Pons (tissue), 1 donor: ENCODE measurements at places on chromosomes 7 and 10.

DNA sequence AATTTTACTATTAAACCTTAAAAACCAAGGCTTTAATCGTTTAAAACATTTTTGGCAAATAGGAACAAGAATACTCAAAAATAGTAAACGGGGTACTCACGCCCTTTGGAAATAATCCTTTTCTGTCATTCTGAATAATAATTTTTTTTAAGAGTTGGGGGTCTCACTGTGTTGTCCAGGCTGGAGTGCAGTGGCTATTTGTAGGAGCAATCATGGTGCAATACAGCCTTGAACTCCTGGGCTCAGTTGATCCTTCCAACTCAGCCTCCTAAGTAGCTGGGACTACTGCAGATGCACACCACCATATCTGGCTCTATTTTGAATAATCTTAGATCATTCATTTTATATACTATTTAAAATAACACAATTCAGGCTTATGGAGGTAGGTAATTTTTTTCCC is 24.9 kb downstream of the LUC7L2 start:
- no peak for DNase-seq

DNA sequence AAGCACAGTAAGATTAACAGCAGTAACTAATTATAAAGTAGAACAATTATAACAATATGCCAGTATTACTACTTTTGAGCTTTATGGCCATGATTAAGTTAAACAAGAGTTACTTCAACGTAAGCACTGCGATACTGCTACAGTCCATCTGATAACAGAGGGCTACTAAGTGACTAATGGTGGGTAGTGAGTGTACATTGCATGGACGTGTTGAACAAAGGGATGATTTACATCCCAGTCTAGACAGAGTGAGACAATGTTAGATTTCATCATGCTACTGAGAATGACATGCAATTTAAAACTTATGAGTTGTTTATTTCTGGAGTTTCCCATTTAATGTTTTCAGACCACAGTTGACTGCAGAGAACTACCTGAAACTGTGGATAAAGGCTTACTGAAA is 45.6 kb downstream of the TPST1 start:
- no peak for DNase-seq

DNA sequence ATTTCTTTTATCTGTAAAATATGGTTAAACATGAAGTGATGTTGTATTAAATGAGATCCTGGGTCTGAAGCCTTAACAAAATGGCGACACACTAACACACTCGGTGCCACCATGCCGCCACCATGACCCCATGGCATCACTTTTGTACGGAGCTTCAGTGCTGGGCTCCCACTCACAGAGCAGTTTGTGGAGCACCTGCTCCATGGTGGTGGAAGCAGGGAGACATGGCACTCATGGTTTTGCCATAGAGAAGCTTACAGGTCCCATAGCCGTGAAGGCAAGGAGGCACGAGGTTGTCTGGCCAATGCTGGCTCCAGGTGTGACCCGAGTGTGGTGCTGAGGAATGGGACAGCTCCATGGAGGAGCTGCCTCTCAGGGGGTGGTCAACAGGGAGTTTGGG is 63.5 kb upstream of the EN2 start:
- no peak for DNase-seq

- DNase-seq: peak; percentile 5
Measured at GRCh38 chr10:117175215-117175900, 21.9 kb upstream of the KCNK18 start.

DNA sequence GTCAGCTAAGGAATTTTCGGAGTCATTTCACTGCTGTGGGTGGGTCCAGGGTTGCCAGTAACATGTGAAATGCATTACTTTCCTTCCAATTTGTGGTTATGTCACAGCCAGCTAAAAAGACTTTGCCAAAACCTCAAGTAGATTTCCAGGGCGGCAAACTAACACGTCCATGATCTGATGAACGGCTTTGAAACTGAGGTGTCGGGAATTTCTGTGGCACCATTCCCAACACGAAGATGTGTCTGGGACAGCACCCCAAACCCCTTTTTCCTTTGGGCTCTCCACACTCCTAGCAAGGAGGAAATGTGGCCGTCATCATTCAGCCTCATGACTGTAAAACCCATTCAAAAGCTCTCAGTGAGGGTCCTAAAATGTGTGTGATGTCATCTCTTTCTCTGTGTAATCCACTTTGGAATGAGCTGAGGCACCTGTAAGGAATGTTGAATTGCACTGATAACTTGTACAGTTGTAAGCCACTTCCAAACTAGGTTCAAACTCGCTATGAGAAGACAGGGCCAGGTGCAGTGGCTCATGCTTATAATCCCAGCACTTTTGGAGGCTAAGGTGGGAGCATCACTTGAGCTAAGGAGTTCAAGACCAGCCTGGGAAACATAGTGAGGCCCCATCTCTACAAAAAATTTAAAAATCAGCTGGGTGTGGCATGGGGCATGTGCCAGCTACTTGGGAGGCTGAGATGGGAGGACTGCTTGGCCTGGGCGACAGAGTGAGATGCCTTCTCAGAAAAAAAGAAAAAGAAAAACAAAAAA is 146.1 kb upstream of the FRMD4A start:
- DNase-seq: no peak

GRCh38 chr7:146249272-146249671 is 132.7 kb downstream of the CNTNAP2 start:
- DNase-seq: no peak

GRCh38 chr10:50508315-50509051 is 115.3 kb downstream of the SGMS1 start:
- DNase-seq: no peak

GRCh38 chr7:49773218-49773935 is at the start of gene VWC2:
Gene VWC2, plus strand, starts transcription at chr7:49773638. Its CDS starts 1,798 bp downstream, at chr7:49775436.
- DNase-seq: no peak

- peak; percentile 15 for DNase-seq
Measured at GRCh38 chr7:134660242-134660785, 13.7 kb downstream of the BPGM start.

- no peak for DNase-seq
Measured at GRCh38 chr10:21166557-21167287, 269.6 kb upstream of the NEBL start.

GRCh38 chr7:111517549-111517951 is 44.7 kb downstream of the IMMP2L start:
- no peak for DNase-seq

GRCh38 chr7:131409129-131409766 is 81.6 kb downstream of the MKLN1 start:
- no peak for DNase-seq

DNA sequence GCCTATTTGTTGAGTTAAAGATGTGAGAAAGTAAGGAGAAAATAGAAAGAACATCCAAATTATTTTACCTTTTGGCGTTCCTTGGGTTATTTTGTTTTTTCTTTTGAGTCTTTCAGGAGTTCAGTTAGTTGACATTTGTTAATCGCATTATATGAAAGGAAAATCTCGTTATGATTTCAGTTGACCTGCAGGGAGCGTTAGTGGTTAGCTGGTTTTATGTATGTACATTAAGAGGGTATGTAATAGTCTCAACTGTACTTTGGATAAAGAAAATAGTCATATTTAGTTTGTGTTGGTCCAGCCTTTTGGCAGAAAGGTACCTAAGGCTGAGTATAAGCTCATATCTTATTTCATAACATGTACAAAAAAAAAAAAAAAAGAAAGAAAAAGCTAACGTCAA is 4.0 kb downstream of the BMPER start:
- DNase-seq: no peak

GRCh38 chr7:78563191-78563590 is 764.6 kb downstream of the PHTF2 start:
- DNase-seq: no peak

GRCh38 chr10:103449208-103450144 is 2.7 kb downstream of the CALHM2 start:
- no peak for DNase-seq

GRCh38 chr10:2214805-2215204 is 477.5 kb upstream of the ADARB2 start:
- DNase-seq: no peak

DNA sequence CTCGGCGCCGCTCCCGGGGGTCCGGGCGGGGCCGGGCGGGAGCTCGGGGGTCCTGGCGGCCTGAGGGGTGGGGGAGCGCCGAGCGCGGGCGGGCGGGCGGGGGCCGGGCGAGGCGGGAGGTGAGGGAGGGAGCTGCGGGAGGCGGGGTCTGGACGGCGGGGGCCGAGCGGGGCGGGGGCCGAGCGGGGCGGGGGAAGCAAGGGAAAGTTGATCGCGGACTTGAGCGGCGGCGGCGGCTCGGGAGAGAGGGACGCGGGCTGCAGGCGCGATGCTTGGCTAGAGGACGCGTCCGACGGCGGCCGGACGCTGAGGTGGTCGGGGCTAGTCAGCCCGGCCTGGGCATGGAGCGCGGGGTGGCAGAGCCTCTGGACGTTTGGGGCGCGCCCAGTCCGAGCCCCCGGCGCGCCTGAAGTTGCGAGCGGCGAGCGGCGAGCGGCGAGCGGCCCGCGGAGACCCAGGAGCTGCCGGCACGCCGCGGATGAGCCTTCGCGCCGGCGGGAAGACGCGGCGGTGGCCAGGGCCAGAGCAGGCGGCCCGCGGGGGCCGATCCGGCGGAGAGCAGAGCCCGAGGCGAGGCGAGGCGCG is at the start of gene CDH23:
CDH23 (plus strand) TSS at position 210 of the 585 bp plus-strand sequence. CDS start 42,912 bp downstream, outside the sequence.
- no peak for DNase-seq

DNA sequence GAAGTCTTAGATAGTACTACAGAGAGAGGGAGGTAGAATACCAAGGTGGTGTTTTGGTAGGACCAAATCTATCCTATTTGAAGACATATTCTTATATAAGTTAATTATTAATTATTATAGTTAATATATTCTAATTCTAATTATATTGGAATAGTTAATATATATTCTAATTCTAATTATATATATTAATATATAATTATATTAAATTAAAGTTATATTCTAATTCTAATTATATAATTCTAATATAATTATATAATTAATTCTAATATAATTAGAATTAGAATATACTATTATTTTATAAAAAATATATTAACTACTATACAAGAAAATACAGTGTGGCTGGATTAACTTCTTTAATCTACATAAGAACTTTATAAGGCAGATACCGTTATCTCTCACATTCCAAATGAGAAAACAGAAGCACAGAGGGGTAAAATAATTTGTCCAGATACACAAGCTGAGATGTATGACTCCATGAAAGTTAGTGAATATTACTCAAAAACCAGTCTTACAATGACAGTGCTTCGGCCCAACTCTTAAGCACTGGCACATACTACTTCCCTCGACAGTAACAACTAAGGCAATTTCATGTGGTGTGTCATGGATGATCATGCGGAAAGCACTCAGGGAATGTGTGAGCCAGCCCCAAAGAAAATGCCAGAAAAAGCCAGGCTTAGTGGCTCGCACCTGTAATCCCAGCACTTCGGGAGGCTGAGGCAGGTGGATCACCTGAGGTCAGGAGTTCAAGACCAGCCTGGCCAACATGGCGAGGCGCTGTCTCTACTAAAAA is 42.6 kb downstream of the TYW1B start:
- DNase-seq: no peak

GRCh38 chr7:7911369-7912123 is 57.0 kb upstream of the GLCCI1 start:
- no peak for DNase-seq

DNA sequence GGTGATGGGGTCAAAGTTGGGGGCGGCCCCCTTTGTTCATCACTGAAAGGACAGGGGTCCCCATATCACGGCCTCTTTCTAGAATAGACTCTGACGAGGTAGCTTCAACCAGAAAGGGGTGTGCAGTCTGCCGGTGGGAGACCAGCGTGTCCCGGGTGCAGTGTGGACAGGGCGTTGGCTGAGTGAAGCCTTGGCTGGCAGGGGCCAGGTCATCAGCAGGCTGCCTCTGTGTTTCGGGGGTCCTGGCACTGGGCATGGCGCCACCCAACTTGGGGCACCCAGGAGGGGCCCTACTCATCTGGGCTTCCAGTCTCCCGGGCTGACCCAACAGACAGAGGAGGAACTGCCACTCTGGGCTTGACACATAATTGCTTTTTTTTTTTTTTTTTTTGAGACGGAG is 3.5 kb upstream of the AMZ1 start:
- no peak for DNase-seq

DNA sequence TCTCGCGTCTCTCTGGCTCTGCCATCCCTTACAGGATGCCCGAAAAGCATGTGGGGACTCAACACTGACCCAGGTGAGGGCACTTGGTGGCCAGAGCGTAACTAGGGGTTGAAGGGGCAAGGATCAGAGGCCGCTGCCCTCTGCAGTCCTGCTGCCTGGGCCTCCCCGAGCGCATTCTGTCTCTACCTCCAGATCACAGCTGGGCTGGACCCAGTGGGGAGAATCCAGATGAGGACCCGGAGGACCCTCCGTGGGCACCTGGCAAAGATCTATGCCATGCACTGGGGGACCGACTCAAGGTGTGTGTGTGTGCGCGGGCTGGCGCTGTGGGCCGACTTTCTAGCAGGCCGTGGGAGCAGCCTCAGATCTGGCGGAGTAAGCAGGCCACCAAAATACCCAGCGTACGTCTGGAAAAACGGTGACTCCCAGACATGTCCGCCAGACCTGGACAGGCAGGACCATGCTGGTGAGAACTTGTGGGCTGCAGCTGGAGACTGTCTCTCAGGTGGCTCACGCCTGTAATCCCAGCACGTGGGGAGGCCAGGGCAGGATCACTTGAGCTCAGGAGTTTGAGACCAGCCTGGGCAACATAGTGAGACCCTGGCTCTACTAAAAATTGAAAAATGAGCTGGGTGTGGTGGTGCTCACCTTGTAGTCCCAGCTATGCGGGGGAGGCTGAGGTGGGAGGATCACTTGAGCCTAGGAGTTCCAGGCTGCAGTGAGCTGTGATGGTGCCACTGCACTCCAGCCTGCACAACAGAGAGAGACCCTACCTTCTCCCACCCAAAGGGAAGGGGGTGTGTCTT is 3.2 kb downstream of the GNB2 start:
- no peak for DNase-seq

- peak; percentile 41 for DNase-seq
Measured at GRCh38 chr7:90312745-90313144, 8.4 kb downstream of the FAM237B start.

DNA sequence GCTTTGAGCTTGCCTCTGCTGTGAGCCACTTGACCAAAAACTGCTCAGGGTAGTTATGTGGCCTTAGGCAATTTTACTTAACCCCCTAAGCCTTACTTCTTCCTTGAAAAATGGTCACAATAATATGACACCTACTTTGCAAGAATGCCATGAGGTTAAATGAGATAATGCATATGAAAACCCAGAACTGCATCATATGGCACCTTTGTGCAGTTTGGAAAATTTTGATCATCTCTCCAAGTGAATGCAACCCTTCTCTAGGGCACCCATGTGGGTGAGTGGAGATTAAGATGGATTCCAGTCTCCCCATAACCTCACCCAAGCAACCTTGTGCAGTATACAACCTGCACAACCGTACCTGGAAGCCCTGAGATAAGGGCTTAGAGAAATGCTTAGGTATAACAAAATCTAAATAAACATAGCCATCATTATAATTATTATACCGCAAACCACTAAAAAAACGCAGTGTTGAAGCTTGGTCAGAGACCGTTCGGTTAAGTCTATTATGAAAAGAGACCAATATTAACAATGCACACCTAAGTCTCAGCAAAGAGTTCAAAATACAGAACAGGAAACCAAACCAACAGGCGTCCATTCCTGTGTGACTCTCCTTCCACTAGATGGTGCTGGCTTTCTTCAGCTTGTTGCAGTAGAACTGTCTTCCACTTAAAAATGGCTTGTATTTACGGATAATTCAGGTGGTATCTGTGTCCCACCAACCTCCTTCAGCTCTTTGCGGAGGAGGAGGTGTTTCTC is 21.0 kb upstream of the ASB15 start:
- DNase-seq: peak; percentile 45
